ENCODE measurements at places on chromosomes 4 and X. TPM values are rescaled to one million over a fixed set of nuclear protein-coding genes. Genes with fewer than 3 reads are reported as not detected.

Gene F8A1
- total RNA-seq, result 25.7 TPM

DNA sequence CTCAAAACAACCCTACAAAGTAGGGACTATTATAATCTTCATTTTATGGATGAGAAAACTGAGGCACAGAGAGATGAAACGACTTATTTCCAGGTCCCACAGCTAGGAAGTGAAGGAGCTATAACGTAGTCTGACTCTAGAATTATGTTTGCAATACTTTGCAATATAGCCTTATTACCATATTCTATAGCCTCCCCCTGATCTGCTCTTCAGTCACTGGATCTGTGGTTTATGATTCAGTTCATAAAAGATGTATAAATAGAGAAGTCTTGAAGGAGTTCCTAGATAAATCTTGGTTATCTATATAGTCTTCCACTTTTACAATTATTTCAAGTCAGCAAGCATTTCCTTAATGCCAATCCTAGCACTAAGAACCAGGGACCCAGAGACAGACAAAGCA, 57.5 kb downstream of the OPHN1 start:
- no peak for DNase-seq

Gene HTATSF1
- total RNA-seq, result 26.8 TPM

DNA sequence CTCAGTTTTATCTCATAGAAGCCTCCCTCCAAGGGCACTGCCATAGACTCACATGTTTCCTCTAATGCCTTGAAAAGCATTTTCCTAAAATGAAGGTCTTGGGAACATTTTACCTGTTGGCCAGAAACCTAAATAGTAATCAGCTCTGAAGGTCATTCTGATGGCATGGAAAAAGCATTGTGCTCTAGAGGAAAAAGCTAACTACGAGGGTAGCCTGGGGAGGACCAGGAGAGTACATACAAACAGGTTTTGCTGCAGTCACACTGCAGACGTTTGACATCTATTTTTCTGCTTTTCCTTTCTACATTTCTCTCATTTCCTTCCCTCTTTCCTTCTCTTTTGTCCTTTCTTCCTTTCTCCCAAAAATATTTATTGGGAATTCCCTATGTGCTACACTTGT, 103.3 kb upstream of the SORBS2 start:
- DNase-seq, result no peak

Gene SMIM10
- total RNA-seq, result 4.4 TPM

Gene FGG
- 11.2 TPM for total RNA-seq

DNA sequence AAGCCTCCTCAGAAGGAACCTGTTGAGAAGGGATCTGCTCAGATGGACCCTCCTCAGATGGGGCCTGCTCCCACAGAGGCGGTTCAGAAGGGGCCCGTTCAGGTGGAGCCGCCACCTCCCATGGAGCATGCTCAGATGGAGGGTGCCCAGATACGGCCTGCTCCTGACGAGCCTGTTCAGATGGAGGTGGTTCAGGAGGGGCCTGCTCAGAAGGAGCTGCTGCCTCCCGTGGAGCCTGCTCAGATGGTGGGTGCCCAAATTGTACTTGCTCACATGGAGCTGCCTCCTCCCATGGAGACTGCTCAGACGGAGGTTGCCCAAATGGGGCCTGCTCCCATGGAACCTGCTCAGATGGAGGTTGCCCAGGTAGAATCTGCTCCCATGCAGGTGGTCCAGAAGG, 22.9 kb downstream of the REST start:
- DNase-seq, result no peak

- DNase-seq, result no peak
Observed at GRCh38 chr4:53676402-53676871, 85.2 kb upstream of the LNX1 start.

- DNase-seq, result no peak
Observed at GRCh38 chr4:5366421-5366820, 315.1 kb downstream of the STK32B start.

GRCh38 chrX:139506333-139506732, 24.2 kb upstream of the F9 start:
- DNase-seq, result no peak

GRCh38 chr4:113179996-113180395, 130.5 kb downstream of the ANK2 start:
- DNase-seq, result no peak

Gene BBS12
- total RNA-seq, result 3.4 TPM

Gene TCEANC
- total RNA-seq, result 3.1 TPM

DNA sequence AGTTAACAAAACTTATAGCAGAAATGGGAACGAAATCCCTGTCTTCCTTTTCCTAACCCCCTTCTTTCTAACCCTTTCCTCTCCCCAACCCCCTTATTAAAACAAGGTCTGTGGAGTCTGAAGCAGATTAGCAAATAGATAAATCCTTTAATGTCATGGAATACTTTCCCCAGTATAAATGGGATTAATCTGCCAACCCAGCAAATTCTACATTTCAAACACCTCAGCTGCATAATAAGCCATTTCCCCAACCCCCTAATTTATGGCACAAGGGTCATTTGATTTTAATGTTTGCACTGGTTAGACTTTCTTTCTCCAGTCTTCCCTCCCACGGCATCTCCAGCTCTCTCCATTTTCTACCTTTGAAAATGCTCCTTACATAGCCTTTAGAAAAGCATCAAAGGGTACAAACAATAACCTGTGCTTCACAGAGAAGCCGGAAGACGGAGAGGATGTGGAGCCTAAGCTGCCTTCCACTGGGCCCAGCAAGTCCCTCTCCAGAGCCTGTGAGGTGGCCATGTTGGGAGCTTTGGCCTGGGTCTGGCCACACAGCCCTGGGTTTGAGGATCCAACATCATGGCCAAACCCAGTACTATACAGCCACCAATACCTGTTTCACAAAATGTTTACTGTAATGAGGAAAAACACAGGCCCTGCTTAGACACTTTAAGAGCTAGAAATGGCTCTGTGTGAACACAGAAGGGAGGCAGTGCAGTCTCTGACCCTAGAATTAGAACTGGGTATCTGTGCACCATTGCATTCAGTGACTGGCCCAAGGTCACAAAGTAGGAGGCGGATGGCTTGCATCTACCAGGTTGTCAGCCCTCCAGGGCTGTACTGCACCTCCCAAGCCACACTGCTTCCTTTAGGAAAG, 56.9 kb upstream of the SPRY1 start:
- no peak for DNase-seq
